Choroid plexus epithelial cell (primary cell): ENCODE measurements at places on chromosomes 1 and 21.

GRCh38 chr1:228463559-228464455 lies 23.4 kb upstream of the RNF187 start:
- DNase-seq, result no peak

DNA sequence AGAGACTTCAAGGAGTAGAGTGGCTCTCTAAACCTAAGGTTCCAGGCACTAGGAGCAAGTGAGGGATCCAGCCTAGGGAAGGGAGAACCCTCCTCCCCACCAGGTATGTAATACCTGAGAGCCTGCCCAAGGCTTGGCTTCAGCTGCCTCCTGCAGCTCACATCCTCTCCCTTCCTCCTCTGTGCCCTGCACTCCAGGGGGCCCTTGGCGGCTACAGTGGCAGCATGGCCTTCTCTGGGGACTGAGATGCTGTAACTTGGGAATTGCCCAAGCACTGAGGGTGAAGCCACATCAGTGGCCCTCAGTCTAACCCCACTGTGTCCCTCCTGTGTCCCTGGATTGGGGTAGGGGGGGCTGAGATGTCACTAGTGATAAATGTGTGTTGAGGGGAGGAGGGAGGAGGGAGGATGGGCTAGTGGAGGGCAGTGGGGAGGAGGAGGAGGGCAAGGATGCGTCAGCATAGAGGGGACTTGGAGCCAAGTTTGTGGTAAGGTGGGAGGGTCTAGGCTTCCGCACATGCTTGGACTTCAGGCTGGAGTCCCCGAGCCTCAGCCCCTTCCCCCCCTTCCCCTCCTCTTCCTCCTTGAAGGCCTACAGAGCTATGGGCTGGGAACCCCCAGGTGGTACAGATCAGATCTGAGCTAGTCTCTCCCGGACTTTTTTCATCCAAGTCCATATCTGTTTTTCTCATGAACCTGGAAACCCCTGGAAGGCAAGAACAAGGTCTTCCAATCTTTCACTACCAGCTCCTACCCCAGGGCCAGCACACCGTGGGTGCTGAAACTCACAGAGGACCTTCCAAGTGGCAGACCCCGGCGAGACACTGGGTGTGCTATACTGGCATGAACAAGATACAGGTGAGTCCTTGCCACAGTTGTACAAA lies 17.5 kb downstream of the COL9A2 start:
- DNase-seq, result peak; percentile 36

- no peak for DNase-seq
Measured at GRCh38 chr1:25030674-25031589, 100.9 kb upstream of the RUNX3 start.

DNA sequence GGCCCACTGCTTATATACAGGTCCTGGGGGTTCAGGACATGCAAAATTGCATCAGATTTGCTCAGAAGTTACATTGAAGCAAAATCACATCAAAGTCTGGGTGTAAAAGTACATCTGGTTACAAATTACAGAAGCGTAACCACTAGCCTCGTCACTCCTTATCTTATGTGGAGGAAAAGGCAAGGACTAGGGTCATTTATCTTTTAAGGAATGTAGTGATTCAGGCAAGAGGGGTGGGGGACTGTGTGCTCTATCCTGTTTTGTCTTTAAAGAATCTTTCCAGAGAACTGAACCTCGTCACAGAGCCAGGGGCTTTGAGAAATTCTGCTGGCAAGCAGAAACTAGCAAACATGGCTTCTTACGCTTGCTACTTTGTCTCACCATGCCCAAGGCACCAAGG lies 61.1 kb upstream of the RAB4A start:
- peak; percentile 94 for DNase-seq

- no peak for DNase-seq
Measured at GRCh38 chr1:171981303-171981702, 140.0 kb downstream of the DNM3 start.

GRCh38 chr1:155379631-155380090 lies 59.0 kb downstream of the RUSC1 start:
- DNase-seq, result peak; percentile 93

DNA sequence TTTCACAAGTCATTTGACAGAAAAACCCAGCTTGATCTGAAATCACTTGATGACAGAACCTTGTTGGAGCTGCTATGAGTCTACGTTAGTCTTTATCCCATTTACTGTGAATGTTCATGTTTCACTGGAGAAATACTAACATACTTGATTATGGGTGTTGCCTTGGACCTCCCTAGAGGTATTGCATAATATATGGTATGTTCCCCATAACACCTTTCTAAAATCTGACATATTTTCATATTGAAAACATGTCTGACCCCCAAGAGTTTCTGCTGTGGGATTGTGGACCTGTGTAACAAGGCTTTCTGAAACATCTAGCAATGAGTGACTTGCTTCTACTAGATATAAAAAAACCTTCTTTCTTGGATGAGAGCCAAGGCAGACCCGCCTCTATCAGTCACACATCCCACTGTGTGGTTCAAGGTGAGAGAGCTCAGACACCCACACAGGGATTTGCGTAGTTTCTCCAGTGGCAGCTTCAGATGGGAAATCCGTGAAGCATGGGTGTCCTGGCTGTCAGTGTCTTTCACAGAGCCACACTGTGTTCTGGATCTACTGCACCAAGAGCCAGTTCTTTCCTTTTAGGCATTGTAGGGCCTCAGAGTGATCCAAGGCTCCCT lies 4.6 kb downstream of the NENF start:
- no peak for DNase-seq

DNA sequence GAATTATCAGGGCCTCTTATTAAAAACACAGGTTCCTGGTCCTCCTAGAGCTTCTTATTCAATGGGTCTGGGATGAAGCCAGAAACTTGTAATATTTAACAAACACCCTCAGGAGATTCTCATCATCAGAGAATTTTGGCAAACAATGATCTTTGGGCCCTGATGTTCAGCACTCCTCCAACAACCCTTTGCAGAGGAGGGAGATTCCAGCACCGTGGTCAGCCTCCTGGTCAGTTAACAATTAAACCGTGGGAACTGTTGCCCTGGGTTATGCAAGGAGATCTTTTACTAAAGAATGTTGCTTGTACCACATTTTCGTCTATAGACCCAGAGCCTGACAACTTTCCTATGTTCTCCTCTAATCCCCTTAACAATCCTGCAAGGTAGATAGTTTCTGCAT lies 294.4 kb downstream of the PLPP3 start:
- DNase-seq, result peak; percentile 53

DNA sequence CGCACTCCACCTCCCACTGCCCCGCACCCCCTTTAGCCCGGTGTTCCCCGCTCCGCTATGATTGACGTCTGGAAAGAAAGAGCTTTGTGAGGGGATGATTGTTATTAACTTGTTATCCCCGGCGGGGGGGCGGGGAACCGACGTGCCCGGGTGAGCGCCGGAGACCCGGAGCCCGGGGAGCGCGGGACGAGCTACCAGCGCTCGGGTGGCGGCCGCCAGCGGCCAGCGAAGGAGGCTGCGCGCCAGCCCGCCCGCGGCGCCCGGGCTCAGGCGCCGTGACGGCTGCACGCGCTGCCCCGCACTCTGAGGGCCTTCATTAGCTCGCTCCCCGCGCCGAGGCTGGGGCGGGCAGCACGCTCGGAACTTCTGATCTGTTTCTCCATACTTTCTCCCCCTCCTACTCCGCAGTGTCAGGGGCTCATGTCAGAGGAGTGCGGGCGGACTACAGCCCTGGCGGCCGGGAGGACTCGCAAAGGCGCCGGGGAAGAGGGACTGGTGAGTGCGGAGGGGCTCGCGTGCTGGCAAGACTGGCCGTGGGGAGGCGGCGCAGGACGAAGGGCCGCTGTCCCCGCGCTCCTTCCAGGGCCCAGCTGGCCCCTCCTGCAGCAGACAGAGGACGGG lies 2.1 kb downstream of the LHX8 start:
- DNase-seq, result no peak

DNA sequence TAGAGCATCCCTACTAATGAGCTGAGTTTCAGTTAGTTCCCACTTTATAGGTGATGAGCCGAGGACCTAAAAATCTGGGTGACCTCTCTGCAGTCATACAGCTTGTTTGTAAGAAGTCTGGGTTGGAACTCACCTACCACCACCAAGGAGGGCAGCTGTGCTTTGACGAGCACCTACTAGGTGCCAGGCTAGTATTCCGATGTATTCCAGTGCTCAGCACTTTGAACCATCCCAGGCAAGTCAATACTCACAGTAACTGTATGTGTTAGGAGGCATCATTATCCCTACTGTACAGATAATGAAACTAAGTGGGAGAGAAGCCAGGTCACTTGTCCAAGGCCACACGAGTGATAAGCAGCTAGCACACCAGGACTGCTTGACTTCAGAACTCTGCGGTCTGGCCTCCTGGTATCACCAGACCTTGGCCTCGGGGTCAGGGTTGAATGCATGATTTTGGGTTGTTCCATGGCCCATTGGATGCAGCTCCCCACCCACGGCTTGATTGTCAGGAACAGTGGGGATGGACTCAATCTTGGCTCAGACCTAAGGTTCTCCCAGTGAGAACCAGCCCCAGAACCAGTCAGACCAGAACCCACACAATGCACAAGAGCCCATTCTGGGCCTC lies 20.7 kb downstream of the ECE1 start:
- no peak for DNase-seq

- DNase-seq, result peak; percentile 74
Measured at GRCh38 chr1:158199849-158200248, 19.2 kb downstream of the CD1D start.

DNA sequence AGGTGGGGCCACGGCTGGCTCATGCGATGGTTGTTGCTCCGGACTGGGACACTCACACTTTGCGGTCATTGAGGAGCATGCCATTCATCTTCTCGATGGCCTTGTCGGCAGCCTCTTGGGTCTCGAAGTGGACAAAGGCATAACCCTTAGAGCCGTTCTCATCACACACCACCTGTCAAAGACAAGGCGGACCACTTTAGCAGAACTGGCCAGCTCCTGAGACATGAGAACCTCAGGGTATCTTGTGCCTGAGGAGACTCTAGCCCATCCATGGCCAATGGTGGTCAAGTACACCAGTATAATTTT lies 5.5 kb downstream of the PABPC4 start:
- DNase-seq, result no peak

- DNase-seq, result peak; percentile 37
Measured at GRCh38 chr1:44775930-44776729, 790 bp downstream of the RPS8 start.

DNA sequence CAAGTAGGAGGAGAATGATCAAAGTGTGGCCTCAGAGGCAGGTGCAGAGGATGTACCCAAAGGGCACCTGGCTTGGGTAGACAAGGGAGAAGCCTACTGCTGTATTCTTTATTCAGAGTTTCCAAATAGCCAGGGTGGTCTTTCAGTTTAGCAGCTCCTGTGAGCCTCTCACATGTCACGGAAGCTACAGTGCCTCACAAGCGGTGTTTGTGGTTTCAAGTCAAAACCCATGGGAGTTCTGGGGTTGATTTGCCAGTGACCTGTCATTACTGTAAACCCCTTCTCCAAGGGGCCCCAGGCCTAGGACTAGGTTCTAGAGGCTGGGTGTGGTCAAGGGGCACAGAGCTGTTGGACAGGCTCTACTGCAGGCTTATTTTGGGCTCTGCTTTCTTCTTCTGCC lies 10.2 kb upstream of the IL10 start:
- no peak for DNase-seq

- peak; percentile 39 for DNase-seq
Measured at GRCh38 chr1:214524824-214525223, 26.6 kb downstream of the PTPN14 start.

GRCh38 chr1:37930246-37931101 lies 16.4 kb downstream of the INPP5B start:
- peak; percentile 65 for DNase-seq
